Stimulated activated CD4-positive, alpha-beta T cell treated with anti-CD3 and anti-CD28 coated beads, TNF-alpha, amount 100 ng/mL, for 1 hour (primary cell): ENCODE measurements at places on chromosomes 4 and X.

- DNase-seq = no peak
Observed at GRCh38 chr4:152937336-152938236, 1.5 kb downstream of the FHDC1 start.

DNA sequence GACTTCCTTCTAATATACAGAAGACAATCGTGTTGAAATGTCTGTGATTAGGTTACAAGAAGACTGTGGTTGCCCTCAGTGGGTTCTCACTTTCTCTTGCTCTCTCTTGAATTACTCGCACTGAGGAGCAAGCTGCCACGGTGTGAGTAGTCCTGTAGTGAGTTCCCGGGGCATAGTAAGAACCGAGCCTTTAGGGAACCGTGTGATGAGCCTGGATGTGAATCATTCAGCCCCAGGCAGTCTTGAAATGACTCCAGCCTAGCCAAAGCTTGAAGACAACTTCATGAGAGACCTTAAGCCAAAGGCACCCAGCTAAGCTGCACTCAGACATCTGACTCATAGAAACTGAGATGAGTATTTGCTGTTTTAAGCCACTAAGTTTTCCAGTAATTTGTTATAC lies 292.7 kb downstream of the SPOCK3 start:
- no peak for DNase-seq

DNA sequence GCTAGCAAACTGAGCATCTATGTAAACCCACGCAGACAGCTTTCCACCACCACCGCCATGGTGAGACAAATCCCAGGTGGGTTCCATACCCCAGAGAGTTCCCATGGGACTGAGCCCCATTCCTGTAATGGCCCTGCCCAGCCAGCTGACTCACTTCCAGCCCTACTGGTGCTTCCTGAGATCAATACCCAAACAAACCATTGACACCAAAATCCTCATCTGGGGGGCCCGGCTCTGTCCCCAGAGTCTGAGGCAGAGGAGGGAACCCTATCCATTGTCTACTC lies 30.1 kb upstream of the JAKMIP1 start:
- no peak for DNase-seq

DNA sequence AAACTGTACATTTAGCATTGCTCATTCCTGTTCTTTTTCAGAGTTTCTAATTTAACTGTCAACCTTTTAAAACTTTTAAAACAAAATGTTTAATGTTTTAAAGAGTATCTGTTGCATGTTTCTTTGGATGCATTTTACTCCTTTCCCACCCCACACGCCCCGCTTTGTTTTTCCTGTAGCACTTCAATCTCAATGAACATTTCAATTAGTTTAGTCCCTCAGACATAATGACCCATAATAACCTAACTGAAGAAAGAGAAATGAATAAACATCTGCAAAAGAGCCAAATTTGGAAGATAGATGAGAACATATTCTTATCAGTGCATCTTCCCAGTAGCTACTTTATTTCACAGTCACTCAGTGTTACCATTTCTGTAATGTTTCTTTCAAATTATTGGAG lies 7.5 kb downstream of the PCDH10 start:
- DNase-seq = no peak

DNA sequence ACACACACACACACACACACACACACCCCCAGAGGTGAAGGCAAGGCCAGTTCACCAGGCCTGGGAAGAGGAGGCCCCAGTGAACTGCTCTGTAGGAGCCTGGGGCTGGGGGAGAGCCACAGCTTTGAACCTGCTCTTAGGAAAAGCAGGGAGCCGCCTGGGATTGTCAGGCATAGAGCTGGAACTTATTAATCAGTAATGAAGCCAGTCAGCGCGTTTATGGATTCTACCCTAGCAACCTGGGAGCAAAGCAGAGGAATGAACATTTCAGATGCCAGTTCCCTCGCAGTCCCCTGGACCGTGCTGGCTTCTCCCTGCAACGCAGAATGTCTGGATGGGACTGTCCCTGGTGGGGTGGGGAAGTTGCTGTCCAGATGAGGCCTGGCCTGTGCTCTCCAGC lies 45.3 kb upstream of the DDX3X start:
- DNase-seq = no peak

- no peak for DNase-seq
Observed at GRCh38 chrX:150036181-150036580, 97.9 kb upstream of the EOLA2 start.

GRCh38 chr4:140174543-140174942 lies 20.6 kb upstream of the MAML3 start:
- no peak for DNase-seq

DNA sequence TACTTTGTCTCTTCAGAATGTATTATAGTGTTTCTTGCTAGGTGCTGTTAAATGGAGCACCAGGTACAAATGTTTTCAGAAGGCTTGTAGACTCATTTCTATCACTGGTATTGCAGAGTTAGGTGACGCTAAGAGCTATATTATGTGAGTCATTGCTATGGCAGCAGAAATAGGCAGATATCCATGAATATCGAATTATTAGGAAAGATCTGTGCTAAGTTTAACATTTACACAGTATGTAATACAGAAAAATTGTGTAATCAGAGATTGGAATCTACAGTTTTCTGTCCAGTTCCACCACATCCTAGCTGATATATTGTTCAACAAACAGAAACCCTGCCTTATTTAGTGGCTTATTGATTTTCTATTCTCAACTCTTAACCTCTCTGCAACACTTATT lies 1025.5 kb downstream of the STIM2 start:
- no peak for DNase-seq

DNA sequence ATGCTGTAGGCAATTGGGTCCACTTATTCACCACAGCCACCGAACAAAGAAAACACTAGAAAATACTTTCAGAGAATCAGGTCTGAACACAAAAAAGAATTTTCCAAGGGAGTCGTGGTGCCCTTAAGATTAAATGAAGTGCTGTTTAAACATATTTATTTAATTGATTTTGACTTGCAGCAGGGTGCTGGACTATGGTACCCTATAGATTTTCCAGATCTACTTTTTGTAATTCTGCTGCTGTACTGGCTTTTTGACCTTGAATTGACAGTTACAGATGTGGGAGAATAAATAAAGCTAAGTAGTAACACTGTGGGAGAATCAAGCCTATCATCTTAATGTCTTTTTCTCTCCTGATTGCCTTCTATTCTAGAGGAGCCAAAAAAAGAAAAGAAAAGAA lies 735.3 kb upstream of the FTHL17 start:
- DNase-seq = no peak

- no peak for DNase-seq
Observed at GRCh38 chr4:181684310-181684709, 558.9 kb upstream of the TENM3 start.

DNA sequence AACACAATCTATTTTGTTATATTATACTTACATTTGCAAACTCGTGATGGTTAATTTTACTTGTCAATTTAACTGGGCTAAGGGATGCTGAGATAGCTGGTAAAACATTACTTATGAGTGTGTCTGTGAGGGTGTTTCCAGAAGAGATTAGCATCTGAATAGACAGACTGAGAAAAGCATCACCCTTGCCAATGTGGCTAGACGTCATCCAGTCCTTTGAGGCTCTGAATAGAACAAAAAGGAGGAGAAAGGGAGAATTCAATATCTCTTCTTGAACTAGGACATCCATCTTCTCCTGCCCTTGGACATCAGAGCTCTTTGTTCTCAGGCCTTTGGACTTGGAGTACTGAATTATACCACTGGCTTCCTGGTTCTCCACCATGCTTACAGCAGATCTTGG lies 154.6 kb downstream of the EPHA5 start:
- DNase-seq = no peak

GRCh38 chr4:142579443-142579842 lies 266.7 kb downstream of the INPP4B start:
- DNase-seq = no peak

- no peak for DNase-seq
Observed at GRCh38 chr4:128358231-128358912, 70.8 kb upstream of the PGRMC2 start.

DNA sequence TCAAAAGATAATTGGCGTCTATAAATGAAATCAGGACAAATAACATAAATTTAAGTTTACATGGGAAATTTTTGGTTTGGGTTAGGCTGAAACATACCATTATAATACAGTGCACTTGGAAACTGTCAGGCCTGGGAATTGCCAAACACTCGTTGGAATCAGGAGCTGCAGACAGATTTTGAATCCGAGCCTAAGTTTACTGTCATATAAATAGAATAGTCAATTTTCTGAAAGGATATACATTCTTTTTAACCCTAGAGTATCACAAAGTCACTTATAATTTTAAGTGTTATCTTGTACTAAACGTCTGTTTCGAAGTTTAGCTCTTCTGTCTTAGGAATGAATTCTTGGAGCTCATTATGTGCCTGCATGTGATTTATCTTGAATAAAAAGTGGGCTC lies 234.1 kb downstream of the VEGFC start:
- no peak for DNase-seq

DNA sequence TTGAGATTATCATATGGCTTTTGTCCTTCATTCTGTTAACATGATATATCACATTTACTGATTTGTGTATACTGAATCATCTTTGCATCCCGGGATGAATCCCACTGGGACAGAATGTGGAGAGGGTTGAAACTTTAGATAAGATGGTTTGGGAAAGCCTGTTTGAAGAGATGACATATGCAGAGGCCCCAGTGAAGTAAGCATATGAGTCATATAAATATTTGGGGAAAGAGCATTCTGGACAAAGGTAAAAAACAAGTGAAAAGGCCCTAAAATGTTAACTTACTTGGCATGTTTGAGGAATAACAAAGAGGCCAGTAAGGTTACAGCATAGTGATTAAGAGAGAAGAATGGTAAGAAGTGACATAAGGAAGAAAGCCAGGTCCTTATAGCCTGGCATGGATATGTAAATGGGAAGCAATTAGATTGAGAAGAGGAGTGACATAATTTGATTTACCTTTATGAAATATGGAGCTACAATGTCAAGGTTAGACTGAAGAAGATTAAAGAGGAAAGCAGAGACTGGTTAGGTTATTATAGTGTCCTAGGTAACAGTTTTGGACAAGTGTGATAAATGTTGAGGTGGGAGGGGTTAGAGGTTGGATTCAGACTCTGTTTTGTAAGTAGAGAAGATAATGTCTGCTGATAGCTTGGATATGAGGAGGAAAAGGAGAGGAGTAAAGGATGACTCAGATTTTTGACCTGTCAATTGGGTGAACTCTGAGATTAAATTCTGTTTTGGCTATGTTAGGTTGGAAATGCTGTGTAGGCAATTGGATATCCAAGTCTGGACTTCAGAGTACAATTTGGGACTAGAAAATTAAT lies 54.6 kb upstream of the DRP2 start:
- no peak for DNase-seq

DNA sequence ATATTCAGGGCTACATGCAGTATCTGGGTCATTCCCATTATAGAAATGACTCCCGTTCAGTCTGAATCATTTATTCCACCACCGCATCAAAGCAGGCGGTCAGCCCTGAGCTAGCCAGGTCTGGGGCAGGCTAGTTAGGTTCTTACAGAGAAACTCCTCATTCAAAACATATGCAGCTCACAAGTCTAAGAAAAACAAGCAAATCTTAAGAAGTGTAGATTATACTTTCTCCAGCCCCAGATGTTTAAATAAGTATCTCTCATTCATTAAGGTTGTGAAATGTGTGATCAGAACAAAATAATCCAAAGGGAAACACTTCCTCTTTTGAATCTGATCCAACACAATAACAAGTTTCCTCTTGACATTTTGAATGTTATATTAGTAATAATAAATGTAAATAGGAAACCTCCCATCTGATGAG lies 441.9 kb downstream of the INPP4B start:
- DNase-seq = no peak

DNA sequence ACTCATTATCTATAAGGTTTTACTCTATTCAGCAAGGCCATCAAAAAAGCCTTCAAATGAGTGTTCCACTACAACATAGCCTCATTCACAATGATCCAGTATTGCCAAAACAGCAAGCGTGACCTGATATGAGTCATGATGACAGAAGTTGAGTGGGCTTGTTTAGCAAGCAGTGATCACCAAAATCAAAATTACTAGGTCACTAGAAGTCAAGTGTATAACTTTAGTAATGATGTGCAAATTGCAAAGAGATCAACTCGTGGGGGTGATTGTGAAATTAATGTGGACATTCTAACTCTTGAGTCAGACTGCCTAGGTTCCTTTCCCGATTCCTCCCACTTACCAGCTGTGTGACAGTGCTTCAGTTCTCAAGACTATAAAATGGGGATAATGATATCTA lies 124.5 kb downstream of the CHM start:
- DNase-seq = no peak

- no peak for DNase-seq
Observed at GRCh38 chr4:184197536-184198082, 20.1 kb downstream of the ENPP6 start.

DNA sequence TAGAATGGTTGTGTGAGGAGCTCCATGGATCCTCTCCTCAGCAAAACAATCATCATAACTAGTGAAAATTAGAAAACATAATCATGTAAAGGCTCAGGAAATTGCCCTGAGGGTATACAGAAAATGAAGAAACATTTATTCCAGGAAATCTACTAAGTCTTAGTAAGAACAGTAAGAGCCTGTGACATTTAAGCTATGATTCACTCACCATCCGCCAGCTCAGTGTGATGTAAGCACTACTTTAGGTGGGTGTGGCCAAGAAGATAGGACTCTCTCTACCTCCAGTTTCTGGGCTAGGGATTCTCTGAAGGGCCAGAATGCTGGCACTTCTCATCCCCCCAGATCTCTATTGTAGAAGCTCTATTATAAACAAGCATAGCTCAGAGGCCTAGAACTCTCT lies 147.5 kb downstream of the DLG3 start:
- no peak for DNase-seq

GRCh38 chr4:182886205-182886604 lies 31.0 kb downstream of the DCTD start:
- DNase-seq = no peak

GRCh38 chr4:10161840-10162239 lies 45.2 kb upstream of the WDR1 start:
- DNase-seq = no peak

GRCh38 chr4:42470023-42470422 lies 72.7 kb downstream of the SHISA3 start:
- DNase-seq = no peak

GRCh38 chr4:114599231-114599902 lies 760 bp downstream of the UGT8 start:
- DNase-seq = no peak

- peak; percentile 14 for DNase-seq
Observed at GRCh38 chr4:109434007-109434971, 674 bp downstream of the SEC24B start.

GRCh38 chr4:130192787-130193186 lies 1096.8 kb downstream of the C4orf33 start:
- no peak for DNase-seq

DNA sequence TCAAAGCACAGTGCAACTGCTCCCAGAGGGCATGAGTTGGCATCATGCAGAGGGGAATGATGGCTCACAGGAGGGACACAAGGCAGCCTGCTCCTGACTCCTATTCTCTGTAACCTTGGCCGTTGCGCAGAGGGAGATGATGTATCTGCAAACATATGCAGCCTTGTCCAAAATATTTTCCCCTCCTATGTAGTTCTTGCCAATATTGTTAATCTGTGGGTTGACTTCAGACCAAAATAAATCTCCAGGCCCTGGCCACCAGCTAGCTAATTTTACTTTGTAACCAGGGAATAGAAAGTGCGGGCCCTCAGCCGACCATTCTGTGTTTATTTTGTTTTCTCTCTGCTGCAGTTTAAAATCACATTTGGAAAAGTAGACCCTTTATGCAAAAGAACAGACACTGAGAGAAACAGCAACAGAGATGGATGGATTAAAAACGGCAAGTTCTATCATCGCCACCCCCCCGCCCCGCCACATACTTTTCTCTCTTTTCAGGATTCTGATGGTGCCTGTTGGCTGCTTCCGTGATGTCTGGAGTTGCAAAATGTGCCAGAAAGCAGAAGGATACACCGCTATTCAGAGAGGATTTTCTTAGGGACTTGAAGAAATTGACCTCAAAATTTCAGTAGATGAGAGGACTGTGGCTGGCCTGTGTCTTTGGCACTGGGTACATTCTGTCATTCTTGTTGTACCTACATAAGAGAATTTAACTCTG lies 185.3 kb upstream of the BCOR start:
- DNase-seq = no peak
